Psoas muscle (tissue), 8 donors: ENCODE measurements at places on chromosomes 11 and 22. TPM values are rescaled to one million over a fixed set of nuclear protein-coding genes. Genes with fewer than 3 reads are reported as not detected.
A peak's percentile ranks its signal among the peaks of the same experiment; 100 is the strongest.

The MPZL2 gene
- 8.1 TPM for total RNA-seq

The FZD4 gene
- total RNA-seq, result 22.3 TPM

The DEUP1 gene
- total RNA-seq, result not detected

DNA sequence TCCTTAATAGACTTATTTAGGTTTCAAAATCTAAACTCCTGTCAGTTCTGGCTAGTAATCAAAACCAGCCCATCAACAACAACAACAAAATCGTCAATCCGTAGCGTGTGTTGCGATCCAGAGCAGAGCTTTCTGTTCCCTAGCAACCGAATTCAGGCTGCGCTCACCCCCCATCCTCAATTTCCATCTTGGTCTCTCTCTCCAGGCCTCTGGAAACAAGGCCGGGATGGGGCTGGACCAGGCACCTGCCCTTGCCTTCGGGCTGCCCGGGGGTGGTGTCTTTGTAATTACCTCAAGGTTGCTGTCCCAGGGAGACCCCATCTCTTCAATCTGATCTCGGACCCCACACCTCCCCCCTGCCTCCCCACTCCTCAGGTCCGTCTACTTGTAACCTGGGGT lies 1341.5 kb downstream of the BRD1 start:
- no peak overlapping the region for H3K4me3 ChIP-seq
- peaks cover 11% of the 10 kb centered on the region for H3K27me3 ChIP-seq
- H3K27ac ChIP-seq, result no peak overlapping the region
- H3K4me1 ChIP-seq, result no peaks in the 10 kb centered on the region
- no peaks in the 10 kb centered on the region for H3K36me3 ChIP-seq

DNA sequence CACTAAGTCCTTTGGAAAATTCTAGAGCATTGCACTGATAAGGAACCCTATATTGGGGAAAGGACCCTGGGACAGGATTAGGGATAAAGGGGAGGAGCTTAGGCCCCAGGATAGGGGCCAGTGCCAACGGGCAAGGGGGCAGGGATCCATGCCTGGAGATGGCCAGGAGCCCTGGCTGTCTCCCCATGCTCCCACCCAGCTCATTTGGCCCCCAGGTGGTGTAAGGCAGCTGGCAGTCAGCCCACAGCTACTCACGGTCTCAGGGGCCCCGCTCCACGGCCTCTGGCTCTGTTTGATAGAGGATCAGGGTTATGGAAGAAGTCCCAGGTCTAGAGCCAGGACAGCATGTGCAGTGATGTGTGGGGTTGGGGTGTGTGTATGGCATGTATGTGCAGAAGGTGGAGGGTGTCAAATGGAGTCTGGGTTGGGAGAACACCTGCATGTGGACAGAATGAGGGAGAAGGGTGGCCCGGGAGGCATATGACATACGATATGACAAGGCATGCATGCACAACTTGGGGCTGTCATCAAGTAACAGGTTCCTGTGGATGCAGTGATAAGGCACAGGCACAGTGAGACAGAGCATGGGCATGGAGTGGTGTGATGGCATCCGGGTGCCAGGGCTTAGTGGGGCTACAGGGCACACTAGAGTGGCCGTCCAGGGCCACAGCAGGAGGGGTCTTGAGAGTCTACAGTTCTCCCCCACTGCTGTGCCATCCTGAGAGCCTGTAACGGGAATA lies 18.4 kb upstream of the PDE2A start:
- no peaks in the 10 kb centered on the region for H3K4me1 ChIP-seq
- H3K27ac ChIP-seq, result no peak overlapping the region
- no peak for DNase-seq
- no peaks in the 10 kb centered on the region for H3K27me3 ChIP-seq

- no peak for DNase-seq
- no peak overlapping the region for H3K27ac ChIP-seq
- H3K36me3 ChIP-seq, result no peaks in the 10 kb centered on the region
Observed at GRCh38 chr11:10514202-10514601, 26.8 kb downstream of the RNF141 start.

DNA sequence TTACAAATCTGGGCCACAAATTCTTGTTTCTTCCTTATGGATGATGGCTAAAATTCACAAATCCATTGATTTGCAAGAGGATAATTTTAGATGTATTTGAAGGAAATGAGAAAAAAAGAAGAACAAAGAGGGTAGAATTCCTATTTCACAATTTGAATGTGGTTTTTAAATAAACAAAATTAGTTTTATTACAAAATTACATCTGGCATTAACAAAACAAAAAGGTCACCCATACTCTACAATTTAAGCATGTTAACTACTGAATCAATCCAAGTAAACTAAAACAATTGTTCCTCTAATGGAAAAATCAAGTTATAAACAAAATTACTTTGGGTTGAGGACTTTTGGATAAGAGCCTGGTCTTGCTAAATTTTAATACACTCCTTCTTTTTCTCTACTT lies 242.0 kb downstream of the METTL15 start:
- DNase-seq, result no peak
- H3K27me3 ChIP-seq, result no peaks in the 10 kb centered on the region
- H3K4me3 ChIP-seq, result no peak overlapping the region
- no peak overlapping the region for H3K27ac ChIP-seq

GRCh38 chr11:63909591-63910506 lies 7.1 kb downstream of the RCOR2 start:
- H3K4me3 ChIP-seq, result no peak overlapping the region
- DNase-seq, result no peak
- no peaks in the 10 kb centered on the region for H3K4me1 ChIP-seq
- H3K36me3 ChIP-seq, result peaks cover 52% of the 10 kb centered on the region
- H3K27me3 ChIP-seq, result no peaks in the 10 kb centered on the region

GRCh38 chr11:2586793-2587131 lies 113.0 kb downstream of the KCNQ1OT1 start:
- no peak overlapping the region for H3K4me3 ChIP-seq
- H3K4me1 ChIP-seq, result no peaks in the 10 kb centered on the region
- H3K27me3 ChIP-seq, result no peaks in the 10 kb centered on the region
- no peak overlapping the region for H3K27ac ChIP-seq

DNA sequence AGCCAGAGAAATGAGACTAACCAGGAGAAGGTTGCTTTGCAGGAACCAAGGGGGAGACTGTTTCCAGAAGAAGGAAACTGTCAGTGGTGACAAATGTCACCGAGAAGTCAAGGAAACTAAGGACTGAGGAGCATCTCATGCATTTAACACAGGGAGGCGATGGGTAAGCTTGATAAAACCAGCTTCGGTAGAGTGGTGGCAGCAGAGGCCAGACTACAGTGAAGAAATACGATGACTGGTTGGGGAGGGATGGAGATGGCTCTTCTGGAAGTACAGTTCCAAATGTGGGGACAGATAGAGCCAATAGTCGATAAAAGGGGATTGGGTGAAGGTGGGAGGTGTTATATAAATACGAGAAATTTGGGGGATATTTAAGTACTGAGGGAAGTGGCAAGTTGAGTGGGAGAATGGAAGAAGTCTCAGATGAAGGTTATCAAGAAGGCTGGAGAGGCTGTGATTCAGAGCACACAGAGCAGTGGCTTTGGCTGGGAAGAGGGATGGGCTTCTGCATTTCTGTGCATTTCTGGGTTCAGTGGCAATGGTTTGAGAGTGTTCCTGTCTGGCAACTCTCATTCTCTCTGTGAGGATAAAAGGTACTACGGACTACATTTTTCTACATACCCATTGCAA lies 29.2 kb downstream of the SC5D start:
- no peak overlapping the region for H3K4me3 ChIP-seq
- peaks cover 3% of the 10 kb centered on the region for H3K27me3 ChIP-seq
- H3K4me1 ChIP-seq, result no peaks in the 10 kb centered on the region
- no peaks in the 10 kb centered on the region for H3K36me3 ChIP-seq
- H3K27ac ChIP-seq, result no peak overlapping the region

DNA sequence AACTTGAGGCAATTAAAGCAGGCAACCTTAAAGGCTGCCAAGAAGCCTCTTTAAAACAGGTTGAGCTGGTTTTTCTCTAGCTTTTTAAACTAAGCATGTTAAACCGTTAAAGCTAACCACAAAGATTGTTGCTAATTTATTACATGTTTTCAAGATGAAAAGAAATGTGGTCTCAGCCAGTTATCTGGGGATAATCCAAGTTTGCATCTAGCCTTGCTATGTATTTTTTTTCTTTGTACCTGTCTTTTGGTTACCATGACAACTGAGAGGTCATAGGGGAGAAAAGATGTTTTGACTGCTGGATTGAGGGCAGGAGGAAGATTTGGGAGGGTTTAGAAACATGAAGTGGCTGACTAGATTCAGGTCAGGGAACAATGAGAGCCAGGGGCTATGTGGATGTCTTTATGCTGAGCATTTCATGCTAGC lies 19.2 kb upstream of the PGM2L1 start:
- no peak overlapping the region for H3K4me3 ChIP-seq
- H3K4me1 ChIP-seq, result peaks cover 4% of the 10 kb centered on the region
- H3K27ac ChIP-seq, result no peak overlapping the region
- no peaks in the 10 kb centered on the region for H3K27me3 ChIP-seq
- DNase-seq, result no peak

DNA sequence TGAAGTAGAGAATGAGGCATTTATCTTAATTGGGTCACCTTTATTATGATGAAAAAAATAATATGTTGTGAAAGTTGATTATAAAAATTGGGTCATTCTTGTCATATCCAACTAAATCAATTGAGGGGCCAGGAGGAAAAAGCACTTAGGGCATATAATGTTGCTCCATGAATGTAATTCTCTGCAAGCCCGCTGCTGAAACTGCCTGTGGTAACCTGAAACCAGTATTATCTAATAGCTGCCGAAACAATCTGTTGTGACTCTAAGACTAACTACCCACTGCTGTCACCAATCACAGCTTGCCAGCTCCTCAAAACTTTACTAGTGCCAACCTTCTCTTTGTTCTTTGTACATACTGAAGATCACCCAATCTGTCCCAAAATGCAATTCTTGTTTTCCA lies 115.8 kb downstream of the ATG16L2 start:
- H3K4me3 ChIP-seq, result no peak overlapping the region
- H3K4me1 ChIP-seq, result peaks cover 12% of the 10 kb centered on the region
- H3K27me3 ChIP-seq, result no peaks in the 10 kb centered on the region
- no peaks in the 10 kb centered on the region for H3K36me3 ChIP-seq
- no peak overlapping the region for H3K27ac ChIP-seq

DNA sequence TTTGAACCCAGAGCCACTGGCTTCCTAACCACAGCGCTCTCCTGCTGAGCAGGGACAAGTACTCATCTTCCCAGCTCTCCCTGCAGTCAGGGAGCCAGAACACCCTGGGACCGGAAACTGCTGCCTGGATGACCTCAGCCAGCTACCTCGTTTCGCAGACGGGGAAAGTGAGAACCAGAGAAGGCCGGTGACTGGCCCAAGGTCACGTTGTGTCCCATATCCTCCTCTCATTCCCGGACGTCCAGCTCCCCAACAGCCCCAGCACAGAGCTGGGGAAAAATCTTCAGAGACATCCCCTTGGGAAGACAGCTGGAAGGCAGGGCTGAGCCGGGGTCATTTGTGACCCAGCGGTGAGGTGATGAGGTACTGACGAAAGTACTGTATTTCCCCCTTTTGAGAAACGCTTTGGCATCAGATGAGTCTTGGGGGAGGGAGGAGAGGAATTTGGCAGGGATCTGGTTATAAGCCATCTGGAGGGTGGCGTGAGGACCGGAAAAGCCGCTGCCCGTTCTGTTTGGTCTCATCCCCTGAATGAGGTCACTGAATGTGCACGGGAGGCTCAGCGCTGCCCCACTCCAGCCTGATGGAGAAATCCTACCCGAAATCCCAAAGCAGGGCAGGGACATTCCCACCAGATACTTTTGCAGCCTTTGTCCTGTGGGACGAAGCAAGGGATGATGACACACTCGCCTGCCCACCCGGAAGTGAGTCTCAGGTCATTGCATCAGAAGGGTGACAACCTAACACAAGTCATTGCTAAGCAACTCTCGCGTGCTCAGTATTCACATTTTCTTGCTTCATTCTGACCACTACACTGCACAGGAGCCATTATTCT lies 41.1 kb downstream of the LIF start:
- no peaks in the 10 kb centered on the region for H3K36me3 ChIP-seq
- no peaks in the 10 kb centered on the region for H3K4me1 ChIP-seq
- H3K27ac ChIP-seq, result peak overlapping the region; percentile 63
- DNase-seq, result peak; percentile 76
- H3K4me3 ChIP-seq, result peak overlapping the region; percentile 4
- peaks cover 67% of the 10 kb centered on the region for H3K27me3 ChIP-seq

DNA sequence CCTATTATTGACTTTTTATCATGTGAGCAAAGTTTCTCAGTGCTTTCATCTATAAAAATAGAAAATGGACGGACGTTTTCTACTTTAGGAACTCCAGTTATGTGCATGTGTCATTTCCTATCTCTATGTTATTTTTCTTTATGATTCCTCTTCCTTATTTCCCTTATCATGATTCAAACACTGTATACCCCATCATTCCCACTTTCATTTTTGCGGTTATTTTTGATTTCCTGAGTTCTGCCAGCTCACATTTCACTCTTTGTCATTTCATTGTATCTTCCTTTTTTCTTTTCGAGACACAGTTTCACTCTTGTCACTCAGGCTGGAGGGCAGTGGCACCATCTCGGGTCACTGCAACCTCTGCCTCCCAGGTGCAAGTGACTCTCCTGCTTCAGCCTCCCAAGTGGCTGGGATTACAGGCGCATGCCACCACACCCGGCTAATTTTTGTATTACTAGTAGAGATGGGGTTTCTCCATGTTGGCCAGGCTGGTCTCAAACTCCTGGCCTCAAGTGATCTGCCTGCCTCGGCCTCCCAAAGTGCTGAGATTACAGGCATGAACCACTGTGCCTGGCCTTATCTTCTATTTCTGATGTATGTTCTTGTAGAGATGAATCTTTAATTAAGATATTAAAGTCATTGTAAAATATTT lies 21.5 kb downstream of the C11orf58 start:
- H3K36me3 ChIP-seq, result peaks cover 39% of the 10 kb centered on the region
- DNase-seq, result no peak
- H3K4me1 ChIP-seq, result no peaks in the 10 kb centered on the region
- no peak overlapping the region for H3K4me3 ChIP-seq
- H3K27me3 ChIP-seq, result no peaks in the 10 kb centered on the region

DNA sequence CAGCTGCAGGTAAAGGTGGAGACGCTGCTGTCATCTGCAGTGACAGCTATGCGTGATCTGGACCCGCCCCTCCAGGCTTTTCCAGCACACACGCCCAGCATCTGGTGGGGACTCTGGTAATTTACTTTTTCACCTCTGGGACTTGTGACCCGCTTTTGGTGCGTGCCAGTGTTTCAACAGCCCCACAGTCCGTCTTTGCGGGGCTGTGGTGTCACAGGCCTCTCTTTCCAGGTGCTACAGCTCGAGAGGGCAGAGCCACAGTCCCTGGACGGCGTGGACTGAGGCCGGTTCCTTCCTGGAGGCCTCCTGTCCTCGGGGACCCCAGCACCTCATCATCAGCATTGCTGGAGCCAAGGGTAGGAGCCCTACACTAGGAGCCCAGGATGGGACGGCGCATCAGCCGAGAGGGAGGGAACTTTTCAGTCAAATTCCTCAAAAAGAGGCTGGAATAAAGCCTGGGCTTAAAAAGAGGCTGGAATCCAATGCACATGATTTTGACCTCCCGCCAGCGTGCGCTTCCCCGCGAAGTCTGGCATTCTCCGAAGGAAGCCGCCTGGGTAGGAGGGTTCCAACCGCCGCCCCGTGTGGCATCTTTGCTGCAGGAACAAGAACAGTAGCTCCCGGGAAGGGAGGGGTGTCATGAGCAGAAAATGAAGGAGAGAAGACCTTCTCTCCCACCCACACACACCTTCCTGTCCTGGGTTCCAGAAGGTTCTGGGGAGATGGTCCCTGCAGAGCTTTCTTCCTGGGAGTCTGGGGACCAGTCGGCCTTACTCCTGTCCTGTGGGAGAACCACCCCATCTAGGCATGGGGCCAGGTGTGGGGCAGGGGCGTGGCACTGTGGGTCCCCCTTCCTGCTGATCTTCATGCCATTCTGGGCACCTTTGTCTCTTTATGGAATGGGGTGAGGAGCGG lies 25.7 kb upstream of the KRTAP5-7 start:
- no peaks in the 10 kb centered on the region for H3K27me3 ChIP-seq
- H3K27ac ChIP-seq, result no peak overlapping the region
- no peak for DNase-seq
- H3K36me3 ChIP-seq, result no peaks in the 10 kb centered on the region
- H3K4me1 ChIP-seq, result peaks cover 9% of the 10 kb centered on the region
